Activated CD4-positive, CD25-positive, alpha-beta regulatory T cell treated with anti-CD3 and anti-CD28 coated beads, Interleukin-2, amount 50 U/mL, for 16 hours (primary cell): ENCODE measurements at places on chromosomes 1 and 21.

DNA sequence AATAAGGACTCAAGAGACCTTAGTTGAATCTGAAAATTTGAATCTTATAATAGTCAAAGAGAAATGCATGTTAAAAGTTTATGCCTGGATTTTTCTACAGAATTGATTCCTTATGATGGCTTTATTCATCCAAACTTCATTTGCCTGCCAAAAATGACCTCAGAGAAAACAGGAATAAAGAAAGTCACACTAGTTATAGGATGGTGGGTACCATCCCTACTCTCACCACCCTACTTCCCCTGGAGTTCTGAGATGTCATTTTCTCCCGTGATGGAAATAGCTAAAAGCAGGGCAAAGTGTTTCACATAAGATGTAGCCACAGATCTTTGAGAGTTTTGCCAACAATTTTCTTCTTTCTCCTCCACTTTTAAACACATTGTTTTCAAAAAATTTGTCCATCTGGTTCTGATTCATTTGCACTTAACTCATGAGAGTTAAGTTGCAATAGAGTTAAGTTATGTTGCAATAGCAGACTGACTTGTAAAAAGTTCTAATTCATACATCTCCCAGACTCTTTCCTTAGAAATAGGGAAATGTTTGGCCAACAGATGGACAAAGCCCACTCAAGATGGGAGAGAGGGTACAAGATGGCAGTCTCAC lies 384.6 kb downstream of the PLPP3 start:
- no peak for DNase-seq

DNA sequence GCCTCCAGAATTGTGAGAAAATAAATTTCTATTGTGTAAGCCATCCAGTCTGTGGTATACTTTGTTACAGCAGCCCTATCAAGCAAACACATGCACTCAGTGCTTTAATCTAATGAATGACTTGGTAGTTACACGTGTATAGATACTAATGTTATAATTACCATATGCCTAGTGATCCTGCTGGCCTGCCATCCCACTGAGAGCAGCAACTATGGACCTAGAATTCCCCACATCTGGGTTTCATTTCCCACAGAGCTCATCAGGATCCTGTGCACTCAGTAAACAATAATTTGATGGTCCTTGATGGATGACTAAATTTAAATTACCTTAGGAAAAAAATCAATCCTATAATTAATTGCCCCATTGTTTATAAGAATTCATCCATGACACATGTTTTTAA lies 86.5 kb upstream of the RGS1 start:
- no peak for DNase-seq

DNA sequence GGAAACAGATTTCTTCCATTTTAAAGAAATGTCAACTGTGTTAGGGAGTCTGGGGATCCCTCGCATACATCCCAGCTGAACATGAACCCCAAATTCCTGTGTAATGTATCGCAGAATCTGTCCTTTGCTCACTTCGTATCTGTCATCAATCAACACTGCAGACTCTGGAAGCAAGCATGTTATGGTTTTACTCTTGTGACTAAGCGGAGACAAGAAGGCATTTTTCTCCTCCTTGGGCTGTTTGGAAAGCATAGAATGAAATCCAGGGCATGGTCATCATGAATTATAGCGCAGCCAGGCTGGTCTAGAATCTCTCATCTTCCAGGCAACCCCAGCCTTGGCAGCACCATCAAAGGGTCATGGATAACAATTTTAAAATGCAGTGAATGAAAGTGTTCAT lies 290.2 kb downstream of the KIF26B start:
- no peak for DNase-seq

GRCh38 chr1:17605582-17606344 lies 66.3 kb downstream of the ARHGEF10L start:
- DNase-seq = no peak

DNA sequence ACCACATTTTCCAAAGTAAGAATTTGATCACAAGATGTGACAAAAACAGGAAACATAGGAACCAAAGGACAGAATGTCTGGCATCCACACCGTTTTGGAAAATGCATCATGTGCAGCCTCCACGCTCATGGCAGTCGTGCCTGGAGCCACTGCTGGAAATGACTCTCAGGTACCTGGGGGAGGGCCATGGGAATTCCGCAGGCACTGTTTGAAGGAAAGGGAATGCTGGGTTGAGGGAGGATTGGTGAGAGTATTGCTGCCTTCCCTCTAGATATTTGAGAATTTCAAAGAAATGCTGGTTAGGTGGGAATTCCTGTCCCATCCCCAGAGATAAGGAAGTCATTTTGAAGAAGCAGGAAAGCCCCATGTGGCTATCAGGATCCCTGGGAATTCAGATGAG lies 10.8 kb downstream of the SLAMF1 start:
- no peak for DNase-seq

DNA sequence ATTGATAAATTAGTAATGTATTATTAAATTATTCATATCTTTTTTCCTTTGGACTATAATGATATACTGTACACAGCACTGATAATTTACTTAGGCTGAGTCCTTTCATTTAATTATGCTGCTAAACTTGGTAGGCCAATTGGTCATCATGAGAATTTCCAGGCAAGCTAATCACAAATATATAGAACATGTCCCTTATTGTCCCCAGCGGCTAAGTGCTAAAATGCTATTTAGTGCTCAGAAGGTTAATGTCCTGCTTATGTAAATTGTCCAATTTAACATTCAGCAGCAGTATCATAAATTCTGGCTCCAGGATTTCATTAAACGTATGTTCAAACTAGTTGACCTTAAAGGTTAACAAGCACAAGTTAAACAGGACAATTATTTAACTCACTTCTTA lies 30.0 kb upstream of the RRP15 start:
- no peak for DNase-seq

DNA sequence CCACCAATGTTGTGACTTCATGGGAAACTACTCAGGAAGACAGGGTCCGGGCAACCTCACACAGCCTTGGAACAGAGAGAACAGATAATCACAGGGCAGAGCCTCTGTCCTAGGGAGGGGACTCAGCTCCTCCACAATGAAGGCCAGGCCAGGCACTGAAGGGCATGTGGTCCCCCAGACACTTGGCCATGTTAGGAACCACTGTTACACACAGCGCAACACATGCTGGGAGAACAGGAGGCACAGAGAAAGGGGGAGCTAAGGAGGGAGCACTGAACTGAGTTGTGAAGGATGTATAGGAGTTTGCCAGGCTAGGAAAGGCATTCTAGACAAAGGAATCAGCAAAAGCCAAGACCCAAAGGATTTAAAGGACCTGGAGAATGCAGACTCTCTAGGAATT lies 127.6 kb downstream of the DMRTB1 start:
- no peak for DNase-seq

DNA sequence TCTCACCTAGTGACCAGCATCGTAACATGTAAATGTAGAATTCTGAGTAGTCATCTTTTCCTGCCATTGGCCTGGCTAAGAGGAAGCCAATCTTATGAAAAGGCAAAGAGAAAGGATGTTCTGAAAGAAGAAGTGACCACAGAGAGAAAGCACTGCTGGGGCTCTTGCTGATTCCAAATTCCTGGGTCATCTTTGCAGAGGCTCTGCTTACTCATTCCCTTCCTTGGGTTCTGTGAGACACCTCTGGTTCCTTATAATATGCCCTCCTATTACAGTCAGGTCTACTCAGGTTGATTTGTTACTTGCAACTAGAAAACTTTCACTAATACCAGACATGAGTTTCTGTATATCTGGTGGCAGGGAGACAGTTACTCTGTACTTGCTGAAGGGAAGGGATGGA lies 198.8 kb upstream of the C8B start:
- DNase-seq = no peak

DNA sequence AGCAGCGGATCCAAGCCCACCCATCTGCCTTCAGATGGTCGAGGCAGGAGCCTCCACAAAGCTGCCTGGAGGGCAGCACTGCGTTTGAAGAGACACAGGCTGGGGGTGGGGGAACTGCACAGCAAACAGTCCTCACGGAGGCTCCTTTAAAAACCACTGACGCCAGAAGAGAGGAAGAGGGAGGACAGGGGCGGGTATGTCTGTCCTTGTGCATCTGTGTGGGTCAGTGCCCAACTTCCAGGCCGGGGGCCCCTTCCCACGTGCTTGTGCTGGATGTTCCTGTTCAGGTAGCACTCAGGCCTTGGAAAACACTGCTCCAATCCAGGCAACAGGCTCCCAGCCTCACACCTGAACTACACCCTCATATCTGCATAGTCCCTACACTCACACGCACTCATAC lies 7.7 kb downstream of the AHDC1 start:
- DNase-seq = no peak

DNA sequence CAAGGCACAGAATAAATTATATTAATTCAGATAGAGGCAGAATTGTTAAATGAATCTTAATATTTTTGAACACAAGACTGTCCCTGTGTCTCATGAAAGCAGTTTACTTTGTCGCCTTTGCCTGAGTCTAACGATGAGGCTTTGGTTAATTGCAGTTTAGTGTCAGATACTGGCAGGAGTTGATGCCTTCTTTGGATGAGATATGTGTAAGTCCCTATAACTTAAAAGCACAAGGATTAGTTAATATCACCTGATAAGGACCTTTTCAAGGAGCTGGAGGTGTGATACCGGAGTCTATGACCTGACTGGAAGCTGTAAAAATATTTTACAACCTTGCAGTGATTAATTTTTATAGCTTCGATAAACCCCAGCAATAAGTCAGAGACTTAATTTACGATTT lies 2.0 kb upstream of the SIKE1 start:
- no peak for DNase-seq

- DNase-seq = no peak
Measured at GRCh38 chr1:207862241-207862787, 48.6 kb downstream of the CD34 start.

DNA sequence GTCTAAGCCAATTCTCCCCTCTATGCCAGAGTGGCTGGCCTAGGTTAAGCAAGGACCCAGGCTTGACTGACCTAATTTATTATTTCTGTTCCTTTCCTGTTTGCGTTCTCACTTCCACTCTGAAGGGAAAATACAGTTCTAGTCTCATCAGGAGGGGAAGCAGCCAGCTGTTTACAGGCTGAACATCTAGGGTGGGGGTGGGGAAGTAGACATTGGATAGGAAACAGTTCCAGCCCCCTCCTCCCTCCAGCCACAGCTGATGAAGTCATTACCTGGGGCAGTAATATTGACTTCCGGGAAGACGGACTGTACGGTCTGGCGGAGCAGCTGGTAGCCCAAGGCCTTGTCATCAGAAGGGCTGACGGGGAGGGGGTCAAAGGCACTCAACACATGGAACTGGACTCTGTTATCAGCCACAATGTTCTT lies 17.6 kb downstream of the PM20D1 start:
- DNase-seq = no peak

GRCh38 chr1:100188617-100189016 lies 10.6 kb upstream of the LRRC39 start:
- no peak for DNase-seq

DNA sequence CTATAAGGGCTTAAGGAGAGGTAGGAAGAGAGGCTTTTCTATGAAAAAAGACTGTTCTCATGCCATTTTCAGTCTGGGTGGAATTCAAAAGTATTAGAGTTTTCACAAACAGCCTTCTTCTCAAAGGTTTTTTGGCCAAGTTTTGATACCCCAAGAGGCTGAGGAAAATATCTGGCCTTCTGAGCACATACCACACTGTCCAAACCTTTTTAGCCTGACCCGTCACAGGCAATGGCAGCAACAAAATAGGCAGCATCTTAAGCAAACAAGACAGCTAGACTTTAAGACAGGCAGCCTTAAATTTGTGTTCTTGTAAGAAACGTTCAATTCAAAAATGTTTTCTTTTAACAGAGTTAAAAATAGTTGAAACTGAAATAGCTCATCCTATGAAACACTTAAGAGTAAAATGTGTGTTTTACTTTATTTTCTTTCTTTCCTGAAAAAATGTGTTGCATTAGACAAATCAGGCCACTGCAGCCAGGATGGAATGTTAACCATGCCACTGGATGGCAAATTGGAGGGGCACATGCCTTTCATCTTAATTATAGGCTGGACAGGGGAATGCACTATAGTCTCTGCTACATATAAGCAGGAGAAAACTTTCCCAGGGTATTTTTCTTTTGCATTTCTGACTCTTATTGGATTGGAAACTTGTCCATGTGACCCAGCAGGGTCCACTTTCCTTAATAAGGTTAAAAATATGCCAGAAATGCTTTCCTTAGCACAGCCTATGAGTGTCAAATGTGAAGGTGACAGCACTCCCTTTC lies 315.0 kb downstream of the TGFB2 start:
- no peak for DNase-seq

DNA sequence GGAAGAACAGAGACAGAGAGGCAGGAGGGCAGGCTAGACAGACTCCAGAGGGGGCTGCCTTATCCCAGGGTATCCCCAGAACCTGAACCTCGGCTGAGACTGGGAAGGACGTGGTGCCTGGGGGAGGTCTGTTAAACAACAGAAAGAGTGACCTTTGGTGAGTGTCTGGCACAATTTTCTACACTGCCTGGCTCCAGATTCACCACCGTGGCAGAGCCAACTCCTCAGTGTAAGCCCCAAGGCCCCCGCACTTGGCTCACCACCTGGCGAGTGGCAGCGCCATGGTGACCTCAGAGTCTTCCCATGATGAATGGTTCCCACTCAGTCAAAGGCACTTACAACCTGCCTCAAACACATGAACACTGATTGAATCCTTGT lies 6.5 kb downstream of the RD3 start:
- DNase-seq = no peak

DNA sequence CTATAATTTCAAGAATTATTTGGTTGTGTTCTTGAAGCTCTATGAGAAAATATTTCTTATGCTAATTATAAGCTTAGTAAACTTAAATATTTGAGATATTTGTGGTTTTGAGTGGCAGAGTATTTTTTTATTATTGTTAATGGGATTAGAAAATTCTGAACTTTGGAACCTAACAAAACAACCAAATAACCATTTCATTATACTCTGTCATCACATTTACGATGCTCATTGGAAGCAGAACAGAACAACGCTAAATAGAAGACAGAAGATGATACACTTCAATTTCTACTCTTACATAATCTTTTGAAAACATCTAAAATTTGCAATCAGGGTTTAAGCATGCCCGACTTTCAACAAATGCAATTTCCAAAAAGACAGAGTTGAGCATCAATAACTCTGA lies 270.2 kb downstream of the PTPRC start:
- no peak for DNase-seq

GRCh38 chr21:45590246-45590725 lies 48.0 kb upstream of the SLC19A1 start:
- peak; percentile 53 for DNase-seq

DNA sequence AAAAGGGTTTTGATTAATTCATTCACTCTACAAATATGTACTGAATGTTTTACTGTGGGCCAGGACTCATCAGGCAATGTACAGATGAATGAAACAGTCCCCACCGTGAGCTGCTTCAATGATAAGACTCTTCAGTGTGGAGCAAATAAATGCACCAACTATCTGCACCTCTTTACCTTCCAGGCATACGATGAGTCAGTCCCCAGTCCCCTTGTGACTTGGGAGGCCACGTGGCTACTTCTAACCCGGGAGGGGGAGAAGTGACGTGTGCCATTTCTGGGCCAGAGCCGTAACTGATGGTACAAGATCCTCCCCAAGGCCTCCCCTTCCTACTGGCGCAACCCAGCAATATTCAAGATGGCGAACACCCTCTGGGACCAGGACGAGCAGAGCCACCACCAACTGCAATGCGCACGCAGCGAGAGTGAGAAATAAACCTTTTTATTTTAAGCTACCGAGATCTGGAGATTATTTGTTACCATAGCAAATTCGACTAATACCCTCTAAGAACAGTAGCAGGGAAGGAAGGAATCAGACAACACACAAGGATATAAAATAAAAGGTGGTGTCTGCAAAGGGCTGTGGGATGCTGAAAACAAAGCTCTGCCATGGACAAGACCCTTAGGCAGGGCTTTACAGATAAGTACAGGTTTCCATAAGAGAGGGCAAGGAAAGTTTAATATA lies 74.5 kb downstream of the NPHP4 start:
- DNase-seq = no peak
